ENCODE measurements at places on chromosomes 5 and 9.

DNA sequence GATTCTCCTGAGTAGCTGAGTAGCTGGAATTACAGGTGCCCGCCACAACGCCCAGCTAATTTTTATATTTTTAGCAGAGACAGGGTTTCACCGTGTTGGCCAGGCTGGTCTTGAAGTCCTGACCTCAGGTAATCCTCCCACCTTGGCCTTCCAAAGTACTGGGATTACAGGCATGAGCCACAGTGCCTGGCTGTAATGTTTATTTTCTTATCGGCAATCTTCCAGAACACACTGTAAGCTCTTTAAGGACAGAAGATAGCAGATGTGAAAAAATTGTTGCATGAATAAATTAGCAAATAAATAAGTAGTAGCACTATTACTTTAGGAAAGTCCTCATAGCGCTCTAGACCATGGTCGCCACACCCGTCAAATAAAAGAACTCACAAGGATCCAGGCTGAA, 100.5 kb downstream of the ENC1 start:
- DNase-seq = no peak

GRCh38 chr5:171867786-171868185, 82.2 kb downstream of the SMIM23 start:
- no peak for DNase-seq

- DNase-seq = no peak
Measured at GRCh38 chr5:107631805-107632362, 38.9 kb downstream of the EFNA5 start.

GRCh38 chr5:160466116-160466515, 44.5 kb downstream of the PTTG1 start:
- DNase-seq = no peak

- no peak for DNase-seq
Measured at GRCh38 chr5:175513297-175513696, 34.9 kb downstream of the SFXN1 start.

All from activated CD8-positive, alpha-beta T cell treated with anti-CD3 and anti-CD28 coated beads, Interleukin-2, amount 10 ng/mL, durations not matched to agents 7 days and 5 days (primary cell).